ENCODE measurements at places on chromosomes 3 and 15.

DNA sequence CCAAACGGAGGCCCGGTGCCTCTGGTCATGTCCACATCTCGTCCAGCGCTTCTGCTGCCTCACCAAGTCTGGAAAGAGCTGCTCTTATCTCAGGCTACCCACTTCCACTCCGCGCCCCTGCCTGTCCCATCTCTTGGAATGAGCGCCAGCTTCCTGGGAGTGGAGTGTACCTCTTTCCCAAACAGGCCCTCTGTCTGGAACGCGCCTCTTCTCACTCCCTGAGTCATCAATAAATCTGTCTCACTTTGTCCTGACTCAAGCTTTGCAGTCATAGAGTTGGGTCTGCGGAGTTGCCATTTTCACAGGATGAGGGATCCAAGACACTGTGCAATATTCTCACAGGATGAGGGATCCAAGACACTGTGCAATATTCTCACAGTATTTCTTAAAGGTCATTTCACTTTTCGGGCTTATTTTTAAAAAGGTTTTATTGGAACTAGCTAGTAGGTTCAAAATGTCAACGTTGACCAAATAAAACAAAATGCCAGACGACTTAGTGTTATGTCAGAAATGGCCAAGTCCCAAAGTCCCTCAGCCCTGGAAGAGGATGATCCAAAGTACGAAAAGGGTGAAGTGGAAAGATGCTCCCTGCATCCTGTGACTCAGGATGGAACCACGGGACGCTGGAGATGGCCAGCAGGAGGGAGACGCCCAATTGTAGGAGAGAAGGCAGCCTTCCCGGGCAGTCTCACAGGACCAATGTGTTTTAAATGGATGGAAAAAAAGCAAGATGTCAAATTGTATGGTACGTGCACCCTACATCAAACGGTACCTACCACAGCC, 81.1 kb downstream of the CHSY1 start:
- no peak for DNase-seq

GRCh38 chr3:170848292-170848917, 21.6 kb downstream of the RPL22L1 start:
- DNase-seq = peak; percentile 21

DNA sequence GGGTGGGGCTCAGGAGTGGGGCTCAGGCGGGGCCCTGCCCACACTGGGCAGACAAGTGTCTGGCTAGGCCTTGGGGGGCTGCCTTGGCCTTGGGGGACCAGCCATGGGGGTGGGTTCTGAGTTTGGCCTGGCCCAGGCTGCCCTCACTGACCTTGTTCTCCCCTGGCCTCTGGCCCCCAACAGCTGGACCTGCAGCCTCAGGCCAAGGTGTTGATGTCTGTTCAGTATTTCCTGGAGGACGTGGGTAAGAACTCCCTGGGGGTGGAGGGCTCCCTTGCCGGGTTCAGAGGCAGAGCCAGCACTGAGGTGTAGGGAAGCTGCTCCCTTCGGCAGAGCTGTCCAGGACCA, 20.0 kb downstream of the PRKCD start:
- DNase-seq = no peak

DNA sequence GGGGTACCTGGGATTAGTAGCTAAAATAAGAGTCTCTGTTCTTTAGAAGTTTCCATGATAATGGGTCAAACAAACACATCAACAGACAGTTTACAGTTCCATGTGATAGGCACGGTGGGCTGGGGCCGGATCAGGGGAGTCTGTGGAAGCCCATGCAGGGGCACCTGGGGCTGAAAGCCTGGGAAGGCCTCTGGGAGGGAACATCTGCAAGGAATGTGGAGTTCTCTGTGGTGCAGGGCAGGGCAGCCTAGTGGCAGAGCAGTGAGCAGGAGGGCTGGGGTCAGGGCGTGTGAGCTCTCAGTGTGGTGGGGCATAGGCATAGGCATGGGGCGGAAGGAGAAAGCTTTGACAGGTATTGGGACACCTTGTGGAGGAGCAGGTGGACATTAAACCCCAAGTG, 207.7 kb upstream of the TRIM42 start:
- DNase-seq = no peak

- DNase-seq = no peak
Observed at GRCh38 chr15:99592145-99592791, 26.5 kb downstream of the MEF2A start.

GRCh38 chr15:99120050-99120777, 15.3 kb downstream of the SYNM start:
- DNase-seq = no peak

DNA sequence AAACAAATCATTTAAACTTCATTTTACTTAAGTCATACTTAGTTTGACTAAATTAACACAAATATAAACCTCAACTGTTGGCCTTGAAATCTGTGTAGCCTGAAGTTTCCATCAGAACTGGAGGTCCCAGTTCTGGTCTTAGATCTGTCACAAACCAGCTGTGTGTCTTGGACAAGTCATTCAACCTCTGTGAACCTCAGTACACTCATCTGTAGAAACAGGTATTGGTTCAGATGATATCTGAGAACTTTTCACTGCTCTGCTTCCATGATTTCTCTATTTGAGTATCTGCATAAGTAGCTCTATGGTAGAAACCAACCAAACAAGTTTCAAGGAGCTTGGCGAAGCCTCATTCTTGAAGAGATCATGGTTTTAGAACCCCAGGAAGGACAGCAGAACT, 60.4 kb upstream of the SLC2A2 start:
- no peak for DNase-seq

GRCh38 chr3:72439321-72440183, 408.7 kb downstream of the SHQ1 start:
- DNase-seq = no peak

DNA sequence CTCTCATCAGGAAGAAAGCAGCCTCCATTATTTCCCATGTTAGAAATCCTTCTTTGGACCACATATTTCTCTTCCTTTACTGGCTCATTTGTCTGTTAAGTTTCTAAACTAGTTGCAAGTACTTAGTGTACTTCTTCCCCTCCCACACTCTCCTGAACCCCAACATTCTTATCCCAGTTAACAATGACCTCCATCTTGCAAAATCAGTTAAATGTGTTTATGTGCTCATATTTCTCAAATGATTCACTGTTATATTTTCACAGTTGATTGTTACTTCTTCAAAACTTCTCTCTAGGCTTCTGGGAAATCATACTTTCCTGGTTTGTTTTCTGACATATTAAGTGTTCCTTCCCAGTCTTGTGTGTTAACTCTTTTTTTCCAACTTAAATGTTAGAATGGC, 856.9 kb downstream of the EPHA3 start:
- no peak for DNase-seq

GRCh38 chr3:194957743-194958240, 272.1 kb downstream of the FAM43A start:
- no peak for DNase-seq

GRCh38 chr15:100099976-100100375, 241.8 kb downstream of the ADAMTS17 start:
- DNase-seq = no peak

GRCh38 chr3:12900885-12901411, 59.6 kb upstream of the RPL32 start:
- DNase-seq = no peak

DNA sequence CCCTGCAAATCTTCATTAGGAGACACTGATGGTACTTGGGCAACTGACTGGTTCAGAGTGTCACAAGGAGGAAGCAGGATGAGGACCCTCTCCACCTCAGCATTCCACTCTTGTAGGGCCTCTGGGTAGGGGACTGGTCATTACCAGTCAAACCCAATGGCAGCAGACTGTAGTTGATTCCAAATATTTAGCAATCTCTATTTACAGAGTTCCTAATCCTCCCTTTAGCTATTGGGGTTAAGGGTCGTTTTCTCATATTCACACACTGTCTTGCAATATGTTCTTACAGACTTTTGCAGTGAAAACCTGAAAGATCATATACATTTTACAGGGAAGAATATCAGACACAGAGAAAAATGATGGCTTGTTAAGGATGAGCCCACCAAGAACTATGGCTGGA, 397.7 kb downstream of the GAP43 start:
- DNase-seq = no peak

DNA sequence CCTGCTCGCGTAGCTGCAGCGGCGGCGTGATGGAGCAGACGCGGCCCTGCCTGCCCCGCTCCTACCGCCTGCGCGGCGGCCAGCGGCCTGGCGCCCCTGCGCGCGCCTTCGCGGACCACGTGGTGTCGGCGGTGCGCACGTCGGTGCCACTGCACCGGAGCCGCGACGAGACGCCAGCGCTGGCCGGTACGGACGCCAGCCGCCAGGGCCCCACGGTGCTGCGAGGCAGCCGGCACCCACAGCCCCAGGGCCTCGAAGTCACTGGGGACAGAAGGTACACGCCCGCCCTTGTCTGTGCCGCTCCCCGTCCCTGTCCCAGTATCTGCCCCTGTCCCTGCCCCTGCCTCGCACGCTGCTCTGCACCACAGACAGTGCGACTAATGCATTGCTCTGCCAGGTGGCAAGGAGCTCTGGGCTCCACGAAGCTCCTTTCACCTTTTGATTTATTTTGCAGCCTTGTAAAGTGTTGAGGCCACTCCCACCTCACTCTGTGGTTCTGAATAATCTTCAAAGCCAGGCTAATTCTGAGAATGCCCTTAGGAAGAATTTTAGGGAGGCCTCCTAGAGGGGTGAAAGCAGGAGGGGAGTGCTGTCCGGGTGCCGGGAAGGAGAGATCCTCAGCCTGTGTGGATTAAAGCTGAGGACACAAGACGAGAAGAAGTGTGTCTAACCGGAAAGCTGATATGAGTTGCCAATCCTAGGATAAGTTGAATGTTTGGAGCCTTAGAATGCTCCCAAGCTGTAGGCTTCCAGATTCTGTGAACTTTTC, 100.0 kb downstream of the THSD4 start:
- no peak for DNase-seq

DNA sequence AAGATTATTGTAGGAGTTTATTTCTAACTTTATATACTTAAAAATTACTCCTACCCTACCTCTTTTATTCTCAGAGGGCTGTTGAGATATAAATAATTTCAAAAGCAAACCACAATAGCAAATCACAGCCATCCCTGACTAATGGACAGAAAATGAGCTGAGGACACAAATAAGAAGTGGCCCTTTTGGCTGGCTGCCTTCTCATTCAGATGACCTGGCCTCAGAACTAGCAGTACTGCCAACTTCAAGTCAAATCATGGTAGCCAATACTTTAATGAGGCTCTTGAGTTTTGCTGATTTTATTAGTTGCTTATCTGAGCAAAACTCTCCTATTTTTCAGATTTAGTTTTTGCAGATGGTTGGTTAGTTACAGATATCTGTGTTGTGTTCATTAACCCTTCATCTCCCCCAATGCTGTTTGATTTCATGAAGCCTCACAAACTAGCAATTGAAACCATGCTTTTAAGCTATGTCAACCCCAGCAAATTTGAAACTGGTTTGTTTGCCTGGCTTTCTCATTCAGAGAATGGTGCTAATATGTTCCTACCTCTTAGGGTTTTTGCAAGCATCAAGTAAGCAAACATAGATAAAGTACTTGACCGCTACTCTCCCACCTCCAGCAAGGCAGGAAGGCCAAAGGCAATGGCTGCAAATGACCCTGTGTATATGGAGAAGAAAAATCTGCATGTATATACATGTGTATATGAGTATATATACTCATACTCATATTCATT, 73.4 kb upstream of the HACD2 start:
- DNase-seq = peak; percentile 87

DNA sequence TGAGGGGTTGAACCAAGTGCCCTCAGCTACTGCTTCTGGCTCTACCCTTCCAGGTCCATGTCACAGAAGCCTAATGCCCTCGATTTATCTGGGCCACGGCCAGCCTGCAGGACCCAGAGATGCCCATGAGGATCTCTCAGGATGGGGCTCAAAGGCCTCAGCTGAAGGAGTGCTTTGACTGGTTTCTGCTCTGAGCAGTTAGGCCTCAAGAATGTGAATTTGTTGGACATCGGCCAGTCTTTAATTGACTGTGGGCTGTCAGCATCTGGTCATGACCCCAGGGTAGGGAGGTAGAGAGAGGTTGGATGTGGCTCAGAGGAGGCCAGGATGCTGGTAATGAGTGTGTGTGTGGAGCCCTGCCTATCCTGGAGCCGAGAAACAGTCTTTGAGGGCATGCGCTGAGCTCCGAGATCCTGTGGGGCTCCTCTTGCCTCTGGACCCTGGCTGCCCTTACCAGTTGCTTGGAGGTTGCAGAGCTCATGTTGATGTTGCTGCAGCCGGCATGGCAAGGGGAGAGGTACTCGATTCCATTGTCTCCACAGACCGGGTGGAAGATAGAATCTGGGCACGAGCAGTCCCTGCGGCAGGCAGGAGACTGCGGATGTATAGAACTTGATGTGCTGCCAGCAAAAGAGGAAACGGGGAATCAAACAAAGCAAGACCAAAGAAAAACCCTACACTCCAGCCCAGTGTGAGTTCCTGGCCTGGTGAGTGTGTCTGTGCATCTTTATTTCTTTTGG, 49.1 kb upstream of the RAB6B start:
- DNase-seq = peak; percentile 62

GRCh38 chr15:38005953-38006808, 71.7 kb downstream of the TMCO5A start:
- DNase-seq = no peak

DNA sequence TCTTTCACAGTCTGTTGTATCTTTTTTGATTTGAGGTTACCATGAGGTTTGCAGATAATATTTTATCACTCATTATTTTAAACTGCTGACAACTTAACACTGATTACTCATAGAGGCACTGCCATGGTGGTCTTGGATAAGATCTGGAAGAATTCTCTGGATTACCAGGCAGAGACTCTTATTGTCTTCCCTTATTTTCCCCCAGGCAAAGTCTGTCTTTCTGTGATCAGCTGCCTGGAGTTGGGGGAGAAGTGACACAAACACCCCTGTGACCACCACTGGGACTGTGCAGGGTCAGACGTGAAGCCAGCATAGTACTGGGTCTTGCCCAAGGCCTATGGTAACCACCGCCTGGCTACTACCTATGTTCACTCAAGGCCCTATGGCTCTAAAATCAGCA, 4.7 kb downstream of the PATL2 start:
- no peak for DNase-seq

GRCh38 chr3:78736863-78737262, 1030.9 kb downstream of the ROBO1 start:
- no peak for DNase-seq

DNA sequence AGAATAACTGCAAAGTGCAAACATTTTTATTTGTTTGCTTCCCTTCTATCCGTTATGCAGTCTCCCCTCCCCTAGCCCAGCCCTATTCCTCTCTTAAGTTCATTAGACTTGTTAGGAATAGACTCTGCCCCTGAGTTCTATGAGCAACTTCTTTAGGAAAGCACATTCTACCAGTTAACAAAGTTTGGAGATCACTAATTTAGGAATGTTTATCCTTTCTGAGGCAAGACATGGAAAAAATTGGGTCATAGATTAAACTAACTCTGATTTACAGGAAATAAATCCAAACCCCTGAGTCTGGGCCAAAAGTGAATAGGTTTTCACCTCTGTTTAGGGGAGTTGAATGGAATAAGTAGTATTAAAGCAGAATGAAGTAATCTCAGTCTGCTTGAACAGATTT, 34.4 kb downstream of the C3orf80 start:
- no peak for DNase-seq

- DNase-seq = no peak
Observed at GRCh38 chr3:178445139-178445538, 91.1 kb upstream of the KCNMB2 start.

- DNase-seq = no peak
Observed at GRCh38 chr15:68425428-68426060, 6.4 kb downstream of the ITGA11 start.
